ENCODE measurements at places on chromosomes 6 and 20.

DNA sequence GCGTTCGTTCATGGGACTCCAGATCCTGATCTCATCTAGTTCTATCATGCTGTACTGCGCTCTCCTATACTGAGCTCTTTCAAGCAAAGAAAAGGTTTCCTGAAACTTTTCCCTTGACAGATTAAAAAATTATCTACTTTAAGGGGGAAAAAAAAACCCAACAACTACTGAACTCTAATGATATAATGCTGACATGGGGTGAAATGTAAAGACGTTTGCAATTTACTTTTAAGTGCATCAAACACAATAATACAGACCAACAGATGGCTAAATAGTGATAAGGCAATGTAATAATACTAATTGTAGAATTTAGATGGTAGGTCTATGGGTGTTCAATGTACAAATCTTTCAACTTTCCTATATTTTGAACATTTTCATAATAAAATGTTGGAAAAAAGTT, 16.4 kb downstream of the TOMM34 start:
- DNase-seq = no peak

DNA sequence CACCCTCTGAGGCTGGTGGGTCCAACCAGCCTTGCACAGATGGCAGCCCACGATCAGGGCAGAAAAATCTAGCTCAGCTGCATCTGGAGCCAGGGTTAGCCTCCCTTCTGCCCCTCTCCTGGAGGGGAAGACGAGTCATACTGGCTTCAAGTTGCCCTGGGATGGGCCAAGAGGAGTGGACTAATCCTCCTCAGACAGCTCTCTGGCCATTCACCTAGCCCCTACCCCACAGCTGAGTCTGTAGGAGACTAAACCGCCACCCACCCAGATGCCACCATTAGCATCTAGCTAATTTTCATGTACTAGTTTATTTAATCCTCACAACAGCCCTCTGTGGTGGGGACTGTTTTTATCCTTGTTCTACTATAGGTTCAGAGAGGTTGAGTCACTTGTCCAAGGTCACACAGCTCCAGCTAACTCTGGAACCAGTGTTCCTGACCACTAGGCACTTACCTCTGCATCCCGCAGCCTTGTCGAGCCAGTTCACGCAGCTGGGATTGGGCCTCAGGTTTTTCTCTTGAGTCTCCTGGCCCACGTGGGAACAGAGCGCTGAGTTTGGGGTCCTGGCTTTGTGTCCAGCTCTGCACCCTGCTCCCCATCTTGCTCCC, 48.5 kb upstream of the CCDC167 start:
- no peak for DNase-seq

GRCh38 chr6:166586424-166587156, at the start of gene RAMACL:
Gene RAMACL, minus strand, starts transcription at chr6:166586678. Its CDS starts 201 bp downstream, at chr6:166586477.
- no peak for DNase-seq

DNA sequence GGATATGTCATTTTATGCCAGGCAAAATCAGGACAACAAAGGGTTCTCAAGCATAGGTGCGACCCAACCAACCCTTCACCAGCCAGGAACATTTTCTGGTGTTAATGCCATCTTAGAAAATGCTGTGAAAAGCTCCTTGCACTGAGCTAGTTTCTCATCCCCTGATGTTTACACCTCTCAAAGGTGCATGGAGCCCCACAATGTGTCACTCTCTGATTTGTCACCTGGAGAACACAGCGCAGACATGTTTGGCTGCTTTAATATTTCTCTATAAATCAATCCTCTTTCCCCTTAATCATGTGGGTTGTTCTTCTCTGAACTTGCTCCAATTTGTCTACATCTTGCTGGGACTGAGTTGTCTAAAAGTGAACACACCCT, 244.3 kb downstream of the TSHZ2 start:
- no peak for DNase-seq

DNA sequence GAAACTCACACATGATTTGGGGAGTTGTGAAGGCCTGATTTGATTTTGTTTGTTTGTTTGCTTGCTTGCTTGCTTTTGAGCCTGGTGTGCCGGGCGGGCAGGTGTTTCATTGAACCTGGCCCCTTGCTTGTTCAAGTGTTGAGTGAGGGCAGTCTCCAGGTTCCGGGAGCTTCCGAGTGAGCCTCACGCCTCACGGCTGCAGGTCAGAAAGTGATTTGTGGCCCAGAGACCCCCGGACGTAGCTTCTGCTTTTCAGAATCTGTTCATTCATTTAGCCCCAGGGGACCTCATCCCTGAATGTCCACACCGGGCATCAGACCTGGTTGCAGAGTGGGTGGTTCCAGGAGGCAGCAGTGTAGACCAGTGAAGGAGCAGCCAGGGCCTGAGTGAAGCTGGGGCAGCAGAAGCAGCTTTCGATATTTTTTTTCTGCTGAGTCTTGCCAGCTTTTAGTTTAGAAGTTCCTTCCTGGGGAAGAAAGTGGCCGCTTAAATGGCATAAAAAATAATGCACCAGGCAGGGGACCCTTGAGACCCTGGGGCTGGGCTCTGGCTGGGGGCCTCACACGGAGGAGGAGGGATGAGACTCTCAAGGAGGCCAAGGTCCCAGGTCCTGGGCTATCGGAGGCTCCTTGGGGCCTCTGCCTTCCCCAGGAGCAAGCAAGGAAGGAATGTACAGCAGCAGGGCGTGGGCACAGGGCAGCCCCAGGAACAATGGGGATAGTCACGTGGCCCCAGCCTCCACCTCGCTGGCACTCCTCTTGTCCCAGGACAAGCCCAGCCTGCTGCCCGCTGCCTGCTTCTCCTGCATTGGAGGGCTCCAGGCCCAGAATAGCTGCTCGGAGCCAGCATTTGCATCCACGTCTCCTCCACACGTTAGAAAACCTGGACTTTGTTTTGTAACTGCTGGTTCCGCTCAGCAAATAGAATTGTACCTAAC, 89.2 kb upstream of the BHLHE23 start:
- no peak for DNase-seq

DNA sequence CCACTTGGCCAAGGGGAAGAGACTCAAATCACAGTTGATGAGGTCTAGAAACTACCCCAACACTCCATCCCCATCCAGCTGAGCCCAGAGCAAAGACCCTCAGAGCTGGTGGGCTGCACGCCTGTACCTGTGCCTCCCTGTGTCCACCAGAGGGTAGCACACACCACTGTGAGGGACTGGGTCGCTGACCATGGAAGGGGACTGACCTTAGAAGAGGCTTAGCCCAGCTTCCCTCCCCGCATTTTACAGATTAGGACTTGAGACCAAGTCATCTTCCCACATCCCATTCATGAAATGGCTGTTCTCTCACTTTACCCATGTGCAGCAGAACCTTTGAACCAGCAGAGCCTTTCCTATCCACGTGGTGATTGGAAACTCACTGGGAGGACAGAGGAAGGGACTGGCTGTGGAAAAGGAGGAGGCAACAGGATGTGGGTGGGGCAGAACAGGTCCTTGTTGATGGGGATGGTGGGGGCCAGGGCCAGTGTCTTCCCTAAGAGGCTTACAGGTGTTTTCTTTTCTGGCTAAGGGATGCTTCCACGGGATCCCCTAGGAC, 44.3 kb downstream of the CPXM1 start:
- no peak for DNase-seq

DNA sequence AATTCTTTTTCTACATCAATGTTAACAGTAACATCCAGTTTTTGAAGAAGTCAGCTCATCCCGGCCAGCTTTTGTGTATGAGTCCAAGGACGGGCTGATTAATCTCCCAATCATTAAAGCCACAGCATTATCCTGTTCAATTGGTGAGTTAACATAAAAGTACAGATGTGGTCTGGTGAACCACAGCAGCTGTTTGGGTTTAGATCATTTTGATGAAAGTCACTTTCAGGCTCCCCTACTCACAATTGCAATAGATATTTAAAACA, 69.0 kb upstream of the NFATC2 start:
- DNase-seq = no peak

DNA sequence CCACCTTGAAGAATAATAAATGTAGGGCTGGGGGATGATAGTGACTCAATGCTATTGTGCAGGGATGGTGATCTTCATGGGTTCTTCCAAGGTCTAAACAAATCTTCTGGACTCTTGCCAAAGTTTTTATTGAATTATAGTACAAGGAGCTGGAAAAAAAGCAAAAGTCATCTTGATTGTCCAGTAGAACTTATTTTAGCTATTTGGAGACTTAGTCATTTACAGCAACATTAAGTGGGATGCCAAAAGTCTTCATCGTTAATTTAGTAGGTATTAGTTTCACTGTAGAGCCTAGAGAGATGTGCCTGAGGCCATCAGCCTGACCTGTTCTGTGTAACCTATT, 212.9 kb upstream of the TBX18 start:
- DNase-seq = no peak

GRCh38 chr6:113190170-113190569, 667.0 kb upstream of the MARCKS start:
- no peak for DNase-seq

DNA sequence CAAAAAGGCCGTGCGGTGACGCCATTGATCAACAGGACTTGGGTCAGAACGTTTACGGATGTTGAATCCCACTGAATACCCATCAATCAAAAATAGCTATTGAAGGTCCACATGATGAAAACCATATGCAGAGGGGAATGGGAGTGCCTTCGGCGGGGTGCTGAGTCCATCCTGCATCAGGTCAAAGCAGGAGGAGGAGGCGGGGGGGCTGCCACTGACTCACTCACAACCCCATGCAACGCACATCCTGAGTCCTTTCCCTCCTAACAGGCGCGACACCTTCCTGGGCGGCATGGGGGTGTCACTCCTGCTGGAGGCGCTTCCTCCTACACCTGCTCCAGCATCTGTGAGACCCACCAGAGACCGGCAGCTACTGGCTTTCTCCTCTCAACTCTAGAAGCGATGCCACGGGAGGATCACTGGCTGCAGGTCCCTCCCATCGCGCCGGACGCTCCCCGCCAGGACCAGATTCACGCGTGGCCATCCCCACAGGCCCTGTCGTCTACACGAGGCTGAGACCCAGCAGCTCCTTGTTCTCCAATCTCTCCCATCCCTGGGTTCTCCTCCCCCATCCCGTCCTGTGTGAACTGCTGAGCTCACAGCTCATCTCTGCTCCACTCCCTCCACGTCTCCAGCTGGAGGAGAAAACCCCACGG, 170.6 kb upstream of the THBS2 start:
- no peak for DNase-seq

DNA sequence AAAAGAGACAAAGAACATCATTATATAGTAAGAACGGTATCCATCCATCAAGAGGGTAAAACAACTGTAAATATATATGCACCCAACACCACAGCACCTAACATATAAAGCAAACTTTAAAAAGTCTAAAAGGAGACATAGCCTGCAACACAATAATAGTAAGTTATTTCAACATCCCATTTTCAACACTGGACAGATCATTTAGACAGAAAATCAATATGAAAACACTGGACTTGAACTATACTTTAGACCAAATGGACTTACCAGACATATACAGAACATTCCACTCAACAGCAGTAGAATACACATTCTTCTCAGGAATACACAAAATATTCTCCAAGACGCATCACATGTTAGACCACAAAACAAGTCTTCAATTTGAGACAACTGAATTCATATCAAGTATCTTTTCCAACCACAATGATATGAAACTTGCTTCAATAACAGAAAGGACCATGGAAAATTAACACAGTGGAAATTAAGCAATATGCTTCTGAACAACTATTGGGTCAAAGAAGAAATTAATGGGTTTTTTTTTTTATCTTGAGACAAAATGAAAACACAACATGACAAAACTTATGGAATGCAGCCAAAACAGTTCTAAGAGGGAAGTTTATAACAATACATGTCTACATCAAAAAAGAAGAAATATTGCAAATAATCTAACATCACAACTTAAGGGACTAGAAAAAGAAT, 23.9 kb upstream of the ASF1A start:
- no peak for DNase-seq

GRCh38 chr6:111423055-111423633, 59.9 kb downstream of the REV3L start:
- no peak for DNase-seq

DNA sequence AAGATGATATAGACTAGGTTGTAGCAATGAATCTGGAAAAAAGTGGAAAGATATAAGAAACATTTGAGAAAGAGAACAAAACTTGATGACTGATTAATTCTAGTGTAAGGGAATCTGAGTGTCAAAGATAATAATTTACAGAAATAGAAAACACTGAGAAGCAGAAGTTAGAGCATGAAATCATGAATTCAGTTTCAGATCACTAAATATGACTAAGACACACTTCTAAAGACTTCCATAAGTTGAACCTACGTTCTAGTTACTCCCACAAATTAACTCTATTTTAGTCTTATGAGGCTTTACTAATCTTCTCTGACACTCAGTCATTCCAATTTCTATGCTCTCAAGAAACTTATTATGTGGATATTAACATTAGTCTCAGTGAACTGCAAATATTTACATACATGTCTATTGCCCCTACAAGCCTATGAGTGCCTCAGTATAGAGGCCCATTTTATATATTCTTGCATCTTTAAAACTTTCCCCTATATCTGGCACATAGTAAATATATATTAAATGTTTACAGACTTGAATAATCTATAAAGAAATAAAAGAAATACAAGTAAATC, 30.4 kb downstream of the IBTK start:
- DNase-seq = no peak

GRCh38 chr6:69650703-69651102, 146.1 kb downstream of the LMBRD1 start:
- no peak for DNase-seq

GRCh38 chr20:23622839-23623343, 14.9 kb downstream of the CST3 start:
- no peak for DNase-seq

GRCh38 chr6:137181891-137182653, 8.6 kb upstream of the IL22RA2 start:
- no peak for DNase-seq

GRCh38 chr6:9398071-9398766, 962.9 kb upstream of the SLC35B3 start:
- no peak for DNase-seq

GRCh38 chr20:6705106-6705766, 62.2 kb upstream of the BMP2 start:
- DNase-seq = no peak

GRCh38 chr20:9412309-9412708, 102.1 kb upstream of the LAMP5 start:
- no peak for DNase-seq

DNA sequence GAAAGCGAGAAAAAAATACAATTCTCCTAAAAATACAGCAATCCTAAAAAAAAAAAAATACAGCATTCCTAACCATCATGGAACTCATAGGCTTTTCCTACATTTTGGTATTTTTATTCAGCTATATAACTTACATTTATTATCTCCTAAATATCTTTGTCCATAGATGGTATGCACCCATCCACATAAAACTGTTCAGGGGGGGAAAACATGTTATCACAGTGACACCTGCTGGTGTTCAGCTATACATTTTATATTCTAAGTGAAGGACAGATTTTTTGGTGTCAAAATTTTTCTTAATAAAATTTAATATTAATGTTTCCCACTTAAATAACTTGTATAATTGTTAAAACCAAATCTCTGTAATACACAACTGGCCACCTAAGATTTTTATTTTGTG, 58.0 kb downstream of the BLOC1S5 start:
- no peak for DNase-seq

DNA sequence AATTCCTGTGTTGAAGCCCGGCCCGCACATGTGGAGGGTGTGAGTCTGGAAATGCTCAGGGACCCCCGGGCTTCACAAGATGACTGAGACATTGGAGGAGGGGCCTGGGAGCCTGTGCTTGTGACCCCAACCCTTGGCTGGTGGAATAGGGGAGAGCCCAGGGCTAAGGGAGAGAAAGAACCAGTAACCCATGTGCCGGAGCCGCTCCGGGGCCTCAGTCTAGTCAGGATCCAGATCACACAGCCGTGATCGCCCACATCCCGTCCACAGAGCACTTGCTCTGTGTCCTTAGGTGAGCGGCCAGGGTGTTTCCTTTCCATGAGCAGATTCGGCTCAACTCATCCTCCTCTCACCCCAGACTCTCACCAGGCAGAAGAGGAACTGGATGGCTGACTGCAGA, 152.3 kb upstream of the RPS6KA2 start:
- no peak for DNase-seq

All from stimulated activated CD8-positive, alpha-beta memory T cell treated with anti-CD3 and anti-CD28 coated beads, Interleukin-15, amount 100 ng/mL, for 4 hours (primary cell).